Karpas-422 (cell line): ENCODE measurements at places on chromosomes 5 and 9.

DNA sequence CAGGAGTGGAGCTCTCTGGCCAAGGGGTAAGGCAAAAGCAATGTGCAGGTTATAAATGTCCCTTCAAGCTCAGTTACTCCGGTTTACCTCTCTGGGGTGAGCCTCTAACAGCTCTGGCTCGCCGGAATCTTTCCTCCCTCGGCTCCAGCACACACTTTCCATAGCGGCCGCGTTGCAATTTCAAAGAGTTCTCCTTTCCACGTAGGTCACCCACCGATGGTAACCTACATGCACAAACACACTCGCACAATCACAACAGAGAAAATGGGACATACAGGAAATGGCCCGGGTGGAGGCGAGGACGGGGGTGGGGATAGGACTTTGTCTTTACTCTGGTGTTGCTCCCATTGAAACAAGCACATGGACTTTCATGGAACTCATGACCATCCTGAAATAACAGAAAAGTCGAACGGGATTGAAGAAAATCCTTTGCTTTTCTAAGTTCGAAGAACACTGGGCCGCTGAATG lies 1.2 kb downstream of the LHFPL2 start:
- no peak overlapping the region for H3K27ac ChIP-seq
- no peaks in the 10 kb centered on the region for H3K27me3 ChIP-seq
- peak overlapping the region; percentile 66; the same call in 1 of the 2 replicates for H3K4me3 ChIP-seq
- H3K4me1 ChIP-seq = peaks cover 10% of the 10 kb centered on the region
- H3K36me3 ChIP-seq = no peaks in the 10 kb centered on the region
- DNase-seq = peak; percentile 40

GRCh38 chr9:14343261-14344031 lies 29.5 kb upstream of the NFIB start:
- no peak overlapping the region for H3K4me3 ChIP-seq
- DNase-seq = no peak
- H3K36me3 ChIP-seq = no peaks in the 10 kb centered on the region
- H3K27me3 ChIP-seq = 0 out of 2 replicates have a peak, but pooled peaks cover 2% of the 10 kb centered on the region

DNA sequence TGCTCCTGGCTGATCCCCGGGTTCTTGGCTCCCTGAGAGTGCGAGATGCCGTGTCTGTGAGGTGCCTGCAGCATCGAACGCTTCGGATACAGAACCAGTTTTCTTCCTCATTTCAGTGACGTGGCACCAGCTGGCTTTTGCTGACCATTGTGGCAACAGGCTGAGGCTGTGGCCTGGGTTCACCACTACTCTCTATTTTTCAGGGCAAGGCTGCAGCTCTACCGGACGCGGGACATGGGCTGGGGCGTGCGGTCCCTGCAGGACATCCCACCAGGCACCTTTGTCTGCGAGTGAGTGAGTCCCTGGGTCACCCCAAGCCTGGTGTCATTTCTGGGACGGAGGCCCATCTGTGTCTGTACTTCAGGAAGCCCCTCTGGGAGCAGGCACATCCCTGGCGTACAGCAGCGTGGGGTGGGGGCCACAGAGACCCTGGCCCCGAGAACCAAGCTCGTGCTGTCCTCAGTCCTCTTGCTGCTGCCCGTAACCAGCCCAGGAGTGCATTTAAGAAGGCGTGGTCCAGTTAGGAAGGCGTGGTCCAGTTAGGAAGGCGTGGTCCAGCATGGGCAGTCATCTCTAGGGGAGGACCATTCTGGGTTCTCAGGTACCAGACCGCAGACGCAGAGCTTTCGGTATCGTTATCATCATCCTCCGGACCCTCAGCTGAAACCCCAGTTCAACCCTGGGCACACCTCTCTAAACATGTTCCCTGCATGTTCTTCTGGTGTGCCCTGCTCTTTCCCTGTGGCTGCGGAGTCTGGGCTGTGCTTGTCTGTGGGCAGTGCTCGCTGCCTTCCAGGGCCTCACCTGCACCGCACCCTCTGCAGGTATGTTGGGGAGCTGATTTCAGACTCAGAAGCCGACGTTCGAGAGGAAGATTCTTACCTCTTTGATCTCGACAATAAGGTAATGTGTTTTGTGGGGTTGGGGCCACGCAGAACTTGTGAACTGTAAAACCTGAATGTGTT lies 60.1 kb upstream of the CACNA1B start:
- no peak overlapping the region for H3K4me3 ChIP-seq
- H3K36me3 ChIP-seq = peaks cover 39% of the 10 kb centered on the region
- H3K4me1 ChIP-seq = no peaks in the 10 kb centered on the region
- H3K27me3 ChIP-seq = no peaks in the 10 kb centered on the region
- DNase-seq = no peak
- no peak overlapping the region for H3K27ac ChIP-seq

- DNase-seq = no peak
- H3K27me3 ChIP-seq = no peaks in the 10 kb centered on the region
- H3K27ac ChIP-seq = no peak overlapping the region
- H3K4me3 ChIP-seq = no peak overlapping the region
- H3K4me1 ChIP-seq = peaks cover 92% of the 10 kb centered on the region
- H3K36me3 ChIP-seq = peaks cover 19% of the 10 kb centered on the region; the same call in 1 of the 2 replicates
Measured at GRCh38 chr5:143356855-143357583, 46.5 kb downstream of the NR3C1 start.

GRCh38 chr5:99911971-99912370 lies 623.2 kb upstream of the FAM174A start:
- H3K27me3 ChIP-seq = no peaks in the 10 kb centered on the region
- no peak overlapping the region for H3K4me3 ChIP-seq
- DNase-seq = no peak
- H3K36me3 ChIP-seq = no peaks in the 10 kb centered on the region
- H3K4me1 ChIP-seq = no peaks in the 10 kb centered on the region

- no peak for DNase-seq
- H3K27ac ChIP-seq = no peak overlapping the region
- no peaks in the 10 kb centered on the region for H3K36me3 ChIP-seq
- no peaks in the 10 kb centered on the region for H3K4me1 ChIP-seq
- no peak overlapping the region for H3K4me3 ChIP-seq
Measured at GRCh38 chr9:122580360-122580759, 2.8 kb downstream of the OR1L8 start.

GRCh38 chr9:25742256-25742655 lies 64.0 kb upstream of the TUSC1 start:
- H3K4me1 ChIP-seq = no peaks in the 10 kb centered on the region
- no peak for DNase-seq
- no peaks in the 10 kb centered on the region for H3K36me3 ChIP-seq
- no peak overlapping the region for H3K27ac ChIP-seq
- H3K4me3 ChIP-seq = no peak overlapping the region

GRCh38 chr5:77046416-77047073 lies 16.3 kb downstream of the AGGF1 start:
- no peak for DNase-seq
- no peaks in the 10 kb centered on the region for H3K4me1 ChIP-seq
- H3K27ac ChIP-seq = no peak overlapping the region
- no peaks in the 10 kb centered on the region for H3K27me3 ChIP-seq
- no peak overlapping the region for H3K4me3 ChIP-seq

GRCh38 chr9:127866535-127866934 lies 10.9 kb downstream of the AK1 start:
- H3K4me1 ChIP-seq = no peaks in the 10 kb centered on the region
- no peaks in the 10 kb centered on the region for H3K27me3 ChIP-seq
- no peaks in the 10 kb centered on the region for H3K36me3 ChIP-seq
- DNase-seq = no peak
- H3K27ac ChIP-seq = no peak overlapping the region
- no peak overlapping the region for H3K4me3 ChIP-seq

DNA sequence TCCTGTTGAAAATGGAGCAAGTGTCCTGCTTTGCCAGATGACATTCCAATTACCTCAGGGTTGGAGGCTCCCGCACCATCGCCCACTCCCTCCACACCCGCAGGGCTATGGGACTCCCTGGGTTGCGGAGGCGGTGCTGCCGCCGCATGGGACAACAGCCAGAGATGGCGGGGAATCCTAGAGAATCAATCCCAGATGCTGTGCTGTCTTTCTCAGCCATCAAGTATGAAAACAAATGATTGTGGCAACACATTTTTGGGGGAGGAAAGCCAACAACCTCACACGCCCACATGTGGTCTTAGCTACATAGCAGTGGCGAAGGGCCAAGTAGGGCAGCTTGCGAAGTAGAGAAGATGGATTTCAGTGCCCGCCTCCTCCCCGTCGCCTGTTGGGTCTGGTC lies 46.7 kb downstream of the IL31RA start:
- no peaks in the 10 kb centered on the region for H3K27me3 ChIP-seq
- H3K27ac ChIP-seq = no peak overlapping the region
- H3K4me3 ChIP-seq = no peak overlapping the region
- H3K36me3 ChIP-seq = no peaks in the 10 kb centered on the region

DNA sequence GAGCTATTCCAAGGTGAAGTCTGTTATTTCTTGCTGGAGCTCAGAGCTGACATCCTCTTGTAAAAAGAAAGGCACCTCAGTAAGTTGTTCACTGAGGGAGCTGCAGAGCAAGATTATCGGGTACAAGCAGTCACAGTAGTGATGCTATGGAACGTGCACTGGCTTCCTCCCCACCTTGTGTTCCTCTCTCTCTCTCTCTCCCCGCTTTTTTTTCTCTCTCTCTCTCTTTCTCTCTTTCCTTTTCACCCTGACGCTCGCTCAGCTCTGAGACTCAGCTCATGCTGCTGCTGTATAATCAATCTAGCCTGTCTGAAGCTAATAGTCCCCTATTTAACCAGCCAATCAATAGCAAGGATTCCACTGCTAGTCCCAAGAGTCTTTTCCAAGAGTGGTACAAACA lies 587.6 kb upstream of the CDH18 start:
- H3K27ac ChIP-seq = no peak overlapping the region
- DNase-seq = no peak
- H3K27me3 ChIP-seq = no peaks in the 10 kb centered on the region
- H3K4me3 ChIP-seq = no peak overlapping the region

DNA sequence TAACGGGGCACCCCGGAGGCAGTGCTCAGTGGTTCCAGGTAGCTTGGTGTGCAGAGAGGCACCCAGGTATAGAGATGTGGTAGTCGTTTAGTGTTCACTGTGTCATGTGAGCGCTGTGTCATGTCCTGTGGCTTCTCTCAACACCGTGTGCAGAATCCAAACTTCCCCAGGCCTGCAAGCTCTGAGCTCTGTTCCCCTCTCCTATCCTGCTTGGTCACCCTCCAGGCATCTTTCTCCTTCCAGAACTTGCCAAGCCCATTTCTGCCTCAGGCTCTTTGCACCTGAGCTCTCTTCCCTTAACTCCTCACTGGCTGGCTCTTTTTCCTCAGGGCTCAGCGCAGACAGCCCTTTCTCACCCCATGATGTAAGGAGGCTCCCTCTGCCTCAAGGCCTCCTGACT lies 64.8 kb downstream of the CARTPT start:
- peaks cover 14% of the 10 kb centered on the region for H3K4me1 ChIP-seq
- no peak overlapping the region for H3K27ac ChIP-seq
- H3K4me3 ChIP-seq = no peak overlapping the region
- no peaks in the 10 kb centered on the region for H3K27me3 ChIP-seq
- no peaks in the 10 kb centered on the region for H3K36me3 ChIP-seq

DNA sequence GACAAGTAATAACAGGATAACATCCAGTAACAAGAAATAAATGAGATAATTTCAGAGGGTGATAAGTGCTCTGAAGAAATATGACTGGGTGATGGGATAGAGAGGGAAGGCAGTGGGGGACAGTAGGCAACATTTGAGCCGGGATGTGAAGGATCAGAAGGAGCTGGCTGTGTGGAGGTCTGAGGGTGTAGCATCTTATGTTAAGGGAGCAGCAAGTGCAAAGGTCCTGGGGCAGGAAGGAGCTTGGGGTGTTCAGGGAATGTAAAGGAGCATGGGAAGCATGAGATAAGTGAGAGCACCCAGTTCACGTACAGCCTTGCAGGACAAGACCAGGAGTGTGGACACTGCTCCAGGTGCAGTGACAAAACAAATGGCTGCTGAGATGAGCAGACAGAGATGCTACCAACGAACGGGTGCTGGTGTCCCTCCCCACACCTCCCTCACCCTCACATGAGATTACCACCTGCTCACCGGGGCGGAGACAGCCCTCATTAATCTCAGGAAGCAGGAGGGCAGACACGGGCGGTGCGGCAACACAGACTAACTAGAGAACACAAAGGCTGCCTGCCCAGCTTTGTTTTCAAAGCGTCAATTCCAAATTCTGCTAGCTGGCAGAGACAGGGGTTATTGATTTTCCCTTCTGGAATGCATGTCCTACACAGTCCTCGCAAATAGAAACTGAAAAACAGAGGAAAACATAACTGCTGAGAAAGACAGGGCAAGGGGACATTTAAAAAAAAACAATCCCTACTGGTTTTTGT lies 298.1 kb upstream of the PANK3 start:
- H3K4me1 ChIP-seq = peaks cover 39% of the 10 kb centered on the region
- no peak overlapping the region for H3K4me3 ChIP-seq
- DNase-seq = no peak
- H3K27ac ChIP-seq = no peak overlapping the region
- no peaks in the 10 kb centered on the region for H3K27me3 ChIP-seq
- no peaks in the 10 kb centered on the region for H3K36me3 ChIP-seq

DNA sequence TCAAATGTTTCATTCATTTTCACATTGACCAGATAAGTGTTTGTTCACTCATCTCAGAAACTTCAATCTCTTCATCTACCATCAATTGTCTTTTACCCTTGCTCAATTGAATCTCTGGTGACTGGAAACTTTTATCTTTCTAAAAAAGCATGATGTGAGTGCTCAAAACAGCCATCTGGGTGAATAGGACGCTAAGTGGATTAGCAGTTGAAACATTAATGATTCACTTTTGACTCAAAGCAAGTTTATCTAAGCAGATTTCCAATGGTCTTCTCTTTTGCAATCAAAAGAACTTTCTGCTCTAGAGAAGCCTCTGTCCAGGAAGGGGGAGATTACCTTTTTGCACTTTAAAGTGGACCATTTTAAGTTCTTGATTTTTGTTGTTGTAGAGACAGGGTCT lies 22.2 kb downstream of the KLF4 start:
- no peaks in the 10 kb centered on the region for H3K27me3 ChIP-seq
- no peak overlapping the region for H3K27ac ChIP-seq
- H3K4me1 ChIP-seq = no peaks in the 10 kb centered on the region
- no peak for DNase-seq

- no peak overlapping the region for H3K4me3 ChIP-seq
- H3K36me3 ChIP-seq = peaks cover 5% of the 10 kb centered on the region; the same call in 1 of the 2 replicates
- H3K27me3 ChIP-seq = no peaks in the 10 kb centered on the region
- H3K27ac ChIP-seq = no peak overlapping the region
- H3K4me1 ChIP-seq = no peaks in the 10 kb centered on the region
Measured at GRCh38 chr5:77076961-77077828, 9.9 kb downstream of the ZBED3 start.

DNA sequence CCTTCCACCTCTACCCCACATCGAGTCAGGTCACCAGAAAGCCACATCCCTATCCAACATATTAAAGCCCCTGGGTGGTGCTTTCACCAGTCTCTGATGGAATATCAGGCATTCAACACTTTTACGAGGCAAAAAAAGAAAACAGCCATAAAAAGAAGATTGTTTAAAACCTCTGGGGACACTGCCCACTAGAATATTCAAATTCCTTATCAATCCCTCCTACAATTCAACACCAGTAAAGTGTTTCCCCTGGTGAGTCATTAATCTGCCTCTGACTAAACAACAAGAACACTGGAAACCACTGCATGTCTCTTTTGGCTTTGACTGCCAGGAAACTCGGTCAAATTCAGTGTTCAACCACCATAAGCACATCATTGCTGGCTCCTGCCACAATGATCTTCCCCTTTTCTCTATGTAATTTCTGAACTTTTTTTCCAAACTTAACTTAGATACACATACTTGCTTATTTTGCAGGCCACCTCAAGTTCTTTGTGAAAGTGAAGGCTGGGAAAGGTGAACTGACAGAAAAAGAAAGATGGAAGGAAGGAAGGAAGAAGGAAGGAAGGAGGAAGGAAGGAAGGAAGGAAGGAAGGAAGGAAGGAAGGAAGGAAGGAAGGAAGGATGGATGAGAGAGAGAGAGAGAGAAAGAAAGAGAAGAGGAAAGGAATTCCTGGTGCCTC lies 105.3 kb downstream of the PAX5 start:
- peaks cover 56% of the 10 kb centered on the region for H3K36me3 ChIP-seq
- peaks cover 20% of the 10 kb centered on the region for H3K4me1 ChIP-seq
- H3K4me3 ChIP-seq = no peak overlapping the region
- no peaks in the 10 kb centered on the region for H3K27me3 ChIP-seq
- DNase-seq = no peak
